ENCODE measurements at places on chromosomes 11 and 22.

GRCh38 chr11:87976009-87976408 is 199.2 kb downstream of the RAB38 start:
- DNase-seq, result no peak

GRCh38 chr11:56910785-56911184 is 77.9 kb upstream of the OR5AK2 start:
- no peak for DNase-seq

DNA sequence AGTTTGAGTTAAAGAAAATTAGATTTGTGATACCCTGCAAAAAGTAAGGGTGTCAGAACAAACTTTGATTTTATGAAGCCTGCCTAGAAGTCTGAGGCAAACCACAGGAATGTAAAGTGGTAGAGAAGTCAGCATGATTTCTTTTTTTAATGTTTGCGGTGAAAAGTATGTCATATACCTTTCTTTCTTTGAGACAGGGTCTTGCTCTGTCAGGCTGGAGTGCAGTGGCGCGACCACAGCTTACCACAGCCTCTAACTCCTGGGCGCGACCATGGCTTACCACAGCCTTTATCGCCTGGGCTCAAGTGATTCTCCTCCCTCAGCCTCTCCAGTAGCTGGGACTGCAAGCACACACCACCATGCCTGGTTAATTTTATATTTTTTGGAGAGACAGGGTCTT is 4.7 kb downstream of the API5 start:
- DNase-seq, result no peak

DNA sequence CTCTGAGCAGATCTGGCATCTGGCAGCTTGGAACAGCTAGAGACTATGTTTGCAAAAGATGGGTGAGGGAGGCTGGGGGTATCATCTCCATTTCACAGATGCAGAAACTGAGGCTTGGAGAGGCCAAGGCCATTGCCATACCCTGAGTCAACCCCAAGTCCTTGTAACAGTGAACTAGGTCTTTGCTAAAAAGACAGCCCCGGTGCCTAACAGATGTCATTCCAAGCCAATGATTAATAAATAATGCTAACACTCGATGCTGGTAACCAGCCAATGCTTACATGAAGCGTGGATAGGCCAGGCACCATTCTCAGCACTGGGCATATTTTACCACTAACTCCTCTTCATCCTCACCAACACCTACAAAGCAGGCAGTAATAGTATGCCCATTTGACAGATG is 164.0 kb downstream of the MN1 start:
- DNase-seq, result no peak
